ENCODE measurements at places on chromosomes 5 and 9. TPM values are rescaled to one million over a fixed set of nuclear protein-coding genes. Genes with fewer than 3 reads are reported as not detected.

- no peak for DNase-seq
Observed at GRCh38 chr9:124213396-124213795, 44.4 kb upstream of the NEK6 start.

DNA sequence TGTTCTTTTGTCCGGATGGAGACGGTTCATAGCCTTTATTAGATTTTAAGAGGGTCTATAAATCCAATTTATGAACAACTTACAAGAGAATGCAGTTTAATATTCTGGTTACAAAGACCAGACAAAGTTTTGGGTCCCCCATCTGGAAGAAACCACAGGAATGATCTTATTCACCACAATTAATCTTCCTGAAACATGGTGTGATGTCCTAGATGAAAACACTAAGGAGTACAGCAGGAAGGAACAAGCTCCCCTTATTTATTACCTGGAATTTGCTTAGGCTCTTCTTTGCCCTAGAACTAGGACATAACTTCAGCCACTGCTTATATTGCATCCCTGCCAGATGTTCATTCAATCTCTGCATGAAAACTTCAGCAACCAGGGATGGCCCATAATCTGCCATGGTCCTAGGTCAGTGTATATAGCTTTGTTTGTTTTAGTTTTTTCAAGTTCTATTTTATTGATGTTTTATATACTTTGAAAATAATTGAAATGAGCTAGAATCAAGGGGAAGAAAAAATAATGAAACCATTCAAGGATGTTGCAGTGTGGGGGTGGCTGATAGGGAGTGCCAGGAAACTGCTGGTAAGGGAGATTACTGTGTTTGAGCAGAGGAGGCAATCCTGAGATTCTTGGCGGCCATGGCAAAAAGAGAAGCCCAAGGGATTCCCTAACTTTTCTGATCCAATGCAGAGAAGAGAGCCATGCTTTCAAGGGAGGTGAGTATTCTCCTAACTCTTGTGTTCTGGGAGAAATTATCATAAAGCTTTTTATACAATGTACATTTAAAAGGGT lies 16.8 kb downstream of the TXNDC8 start:
- DNase-seq: no peak

GRCh38 chr5:74934949-74935751 lies 69.0 kb upstream of the FAM169A start:
- DNase-seq: no peak

The NEURL1B gene
- polyA plus RNA-seq: 2.8 TPM

Measured in SK-N-SH (cell line).